Fibroblast of the conjunctiva (primary cell): ENCODE measurements at places on chromosomes 11 and 22.
A peak's percentile ranks its signal among the peaks of the same experiment; 100 is the strongest.

GRCh38 chr11:126711977-126712625 lies 288.5 kb downstream of the KIRREL3 start:
- DNase-seq = no peak

DNA sequence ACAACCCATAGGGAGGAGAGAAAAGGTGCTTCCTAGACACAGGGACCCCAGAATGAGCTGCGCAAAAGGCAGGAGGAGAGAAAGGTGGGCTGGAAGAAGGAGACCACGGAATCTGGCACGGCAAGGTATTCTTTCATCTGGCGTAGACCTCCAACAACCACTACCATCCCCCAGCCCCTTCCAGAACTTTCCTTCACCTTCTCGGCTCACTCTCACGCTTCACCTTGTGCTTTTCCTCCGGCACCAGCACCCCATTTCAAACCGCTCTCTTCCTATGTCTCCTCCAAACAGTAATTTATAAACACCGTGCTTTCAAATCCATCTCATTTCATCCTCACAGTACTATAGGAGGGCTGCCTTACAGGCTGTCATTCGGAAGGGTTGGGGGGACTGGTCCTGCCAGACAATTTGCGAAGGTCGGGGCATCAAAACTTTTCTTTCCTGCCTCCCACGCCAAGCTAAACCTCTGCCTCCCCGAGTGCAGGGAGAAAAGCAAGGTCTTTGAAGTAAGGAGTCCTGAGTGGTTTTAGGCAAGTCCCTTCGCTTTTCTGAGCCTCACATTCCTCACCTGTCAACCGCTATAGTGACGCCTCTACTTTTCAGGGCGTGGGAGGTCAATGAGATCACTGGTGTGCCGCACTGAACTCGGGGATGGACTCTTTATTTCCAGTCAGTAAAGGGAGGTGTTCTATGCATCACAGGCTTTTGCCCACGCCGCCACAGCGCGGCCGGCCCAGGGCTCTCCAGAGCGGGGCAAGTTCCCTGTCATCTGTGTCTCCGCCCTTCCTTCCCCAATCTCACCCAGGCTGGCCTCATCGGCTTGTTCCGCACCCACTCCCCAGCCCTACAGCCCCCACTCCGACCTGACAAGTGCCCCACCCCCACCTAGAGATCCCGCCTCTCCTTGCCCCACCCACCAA lies 800 bp downstream of the KCTD21 start:
- no peak for DNase-seq

GRCh38 chr11:76240161-76240540 lies 33.8 kb upstream of the WNT11 start:
- no peak for DNase-seq

- no peak for DNase-seq
Observed at GRCh38 chr22:32951807-32952153, 106.4 kb downstream of the SYN3 start.

DNA sequence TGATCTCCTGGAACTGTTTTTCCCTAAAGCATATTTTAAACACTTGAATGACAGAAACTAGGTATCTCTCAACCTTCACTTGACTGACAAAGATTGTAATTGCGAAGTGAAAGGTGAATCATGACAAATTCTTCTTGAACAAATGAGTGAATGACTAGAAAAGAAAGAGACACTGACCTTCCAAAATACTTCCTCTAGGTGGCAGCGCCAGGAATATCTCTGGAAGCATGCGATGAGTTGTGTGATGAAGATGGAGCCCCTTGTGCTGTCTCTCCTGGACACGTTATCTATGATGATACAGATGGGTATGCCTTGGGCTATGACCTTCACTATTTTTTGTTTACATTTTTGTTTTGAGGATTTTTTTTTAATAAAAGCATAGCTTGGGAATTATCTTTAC lies 7.0 kb upstream of the CASP12 start:
- no peak for DNase-seq

DNA sequence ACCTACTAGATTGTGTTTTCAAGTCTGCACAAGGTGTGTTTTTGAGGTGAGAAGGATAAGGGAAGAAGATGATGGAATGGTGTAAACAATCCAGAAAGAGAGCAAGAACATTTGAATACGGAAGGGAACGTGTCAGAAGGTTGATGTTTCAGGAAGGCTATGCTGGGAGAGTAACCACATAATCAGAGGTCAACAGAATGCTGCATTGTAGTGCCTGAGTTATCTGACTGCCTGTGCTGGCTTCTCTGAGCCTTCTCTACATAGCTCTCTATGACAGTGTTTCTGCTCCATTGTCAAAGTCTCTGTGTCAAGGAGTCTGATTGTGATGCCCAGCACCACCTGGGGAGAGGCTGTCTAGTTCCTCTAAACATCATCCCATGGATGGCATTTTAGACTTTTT lies 74.1 kb downstream of the CYB5R2 start:
- no peak for DNase-seq

- peak; percentile 87 for DNase-seq
Observed at GRCh38 chr11:45662665-45663485, 2.5 kb downstream of the CHST1 start.

- no peak for DNase-seq
Observed at GRCh38 chr11:74116719-74117118, 54.1 kb downstream of the C2CD3 start.

DNA sequence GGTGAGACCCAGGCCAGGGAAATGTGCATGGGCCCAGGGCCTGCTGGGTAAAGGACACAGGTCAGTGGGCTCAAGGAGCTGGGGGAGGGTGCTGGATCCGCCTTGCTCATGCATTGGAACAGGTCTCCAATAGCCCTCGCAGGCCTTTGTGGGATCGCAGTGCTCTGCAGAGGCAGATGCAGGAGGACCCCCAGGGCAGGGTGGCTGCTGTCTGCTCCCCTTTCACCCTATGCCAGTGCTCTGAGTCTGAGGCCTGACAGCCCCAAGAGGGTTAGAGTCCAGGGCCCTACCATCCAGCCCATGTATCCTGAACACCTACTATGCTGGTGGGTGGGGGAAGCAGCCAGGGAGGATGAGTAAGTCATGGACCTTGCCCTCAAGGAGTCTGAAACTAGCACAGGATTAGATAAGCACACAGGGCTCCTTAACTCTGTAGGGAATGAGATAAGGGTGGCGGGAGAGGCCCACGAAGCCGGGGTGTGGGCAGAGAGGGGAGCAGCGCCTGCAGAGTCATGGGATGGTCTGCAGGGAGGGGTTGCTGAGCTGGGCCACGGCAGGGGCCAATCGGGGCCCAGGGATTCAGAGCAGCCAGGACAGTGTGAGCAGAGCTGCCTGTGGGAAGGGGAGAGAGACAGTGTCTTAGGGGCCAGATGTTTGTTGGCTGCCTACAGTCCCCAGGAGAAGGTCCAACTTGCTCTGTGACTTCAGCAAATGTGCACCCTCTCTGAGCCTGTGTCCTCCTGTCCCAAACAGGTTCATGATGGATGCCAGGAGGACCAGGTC lies 10.5 kb upstream of the EHD1 start:
- DNase-seq = no peak

GRCh38 chr11:35215945-35216344 lies 77.0 kb downstream of the CD44 start:
- no peak for DNase-seq

- no peak for DNase-seq
Observed at GRCh38 chr11:100403816-100404215, 283.3 kb upstream of the ARHGAP42 start.

DNA sequence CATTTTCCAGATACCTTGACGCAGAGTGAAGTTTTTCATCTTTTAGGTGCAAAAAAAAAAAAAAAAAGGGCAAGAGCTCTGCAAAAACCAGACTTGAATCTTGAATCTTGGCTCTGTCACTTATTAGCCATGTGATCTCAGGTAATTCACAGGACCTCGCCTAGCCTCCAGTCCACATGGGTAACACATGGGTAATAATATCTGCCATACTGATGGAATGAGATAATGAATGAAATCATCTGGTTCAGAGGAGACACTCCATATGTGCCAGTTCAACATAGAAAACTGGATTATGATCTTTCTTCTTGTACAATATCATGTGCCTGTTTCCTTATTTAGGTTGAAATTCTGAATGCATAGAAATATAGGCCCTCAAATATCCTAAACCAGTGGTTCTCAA lies 8.6 kb upstream of the AMOTL1 start:
- no peak for DNase-seq

DNA sequence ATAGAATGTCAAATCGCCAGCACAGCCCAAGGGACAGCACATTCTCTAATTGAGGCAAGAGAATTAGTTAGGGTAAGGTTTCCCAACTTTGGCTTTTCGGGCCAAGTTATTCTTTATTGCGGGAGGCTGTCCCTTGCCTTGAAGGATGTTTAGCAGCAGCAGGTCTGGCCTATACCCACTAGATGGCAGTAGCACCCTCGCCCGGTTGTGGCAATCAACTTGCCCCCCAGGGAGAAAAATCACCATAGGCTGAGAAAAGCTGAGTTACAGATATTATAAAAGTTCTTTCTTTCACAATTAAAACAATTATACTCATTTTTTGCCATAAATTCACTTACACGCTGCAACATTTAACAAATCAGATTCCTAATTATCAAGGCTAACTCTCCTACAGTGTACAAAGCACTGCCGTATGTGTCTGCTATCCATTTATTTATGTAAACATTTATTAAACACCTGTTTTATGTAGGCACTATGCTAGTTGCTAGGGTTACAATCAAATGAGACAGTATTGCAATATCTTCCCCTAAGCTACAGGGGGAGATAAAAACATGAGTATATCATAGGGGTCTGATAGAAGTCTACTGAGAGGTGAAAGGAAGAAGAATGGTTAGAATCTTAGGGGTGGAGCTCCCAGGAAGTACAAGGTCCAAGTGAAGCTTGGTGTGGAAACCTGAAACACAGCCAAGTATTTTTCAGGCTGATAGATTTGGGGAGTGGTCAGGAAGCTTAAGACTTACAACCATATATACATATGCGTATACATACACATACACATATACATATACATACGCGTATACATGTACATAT lies 452.3 kb downstream of the RAB38 start:
- no peak for DNase-seq

DNA sequence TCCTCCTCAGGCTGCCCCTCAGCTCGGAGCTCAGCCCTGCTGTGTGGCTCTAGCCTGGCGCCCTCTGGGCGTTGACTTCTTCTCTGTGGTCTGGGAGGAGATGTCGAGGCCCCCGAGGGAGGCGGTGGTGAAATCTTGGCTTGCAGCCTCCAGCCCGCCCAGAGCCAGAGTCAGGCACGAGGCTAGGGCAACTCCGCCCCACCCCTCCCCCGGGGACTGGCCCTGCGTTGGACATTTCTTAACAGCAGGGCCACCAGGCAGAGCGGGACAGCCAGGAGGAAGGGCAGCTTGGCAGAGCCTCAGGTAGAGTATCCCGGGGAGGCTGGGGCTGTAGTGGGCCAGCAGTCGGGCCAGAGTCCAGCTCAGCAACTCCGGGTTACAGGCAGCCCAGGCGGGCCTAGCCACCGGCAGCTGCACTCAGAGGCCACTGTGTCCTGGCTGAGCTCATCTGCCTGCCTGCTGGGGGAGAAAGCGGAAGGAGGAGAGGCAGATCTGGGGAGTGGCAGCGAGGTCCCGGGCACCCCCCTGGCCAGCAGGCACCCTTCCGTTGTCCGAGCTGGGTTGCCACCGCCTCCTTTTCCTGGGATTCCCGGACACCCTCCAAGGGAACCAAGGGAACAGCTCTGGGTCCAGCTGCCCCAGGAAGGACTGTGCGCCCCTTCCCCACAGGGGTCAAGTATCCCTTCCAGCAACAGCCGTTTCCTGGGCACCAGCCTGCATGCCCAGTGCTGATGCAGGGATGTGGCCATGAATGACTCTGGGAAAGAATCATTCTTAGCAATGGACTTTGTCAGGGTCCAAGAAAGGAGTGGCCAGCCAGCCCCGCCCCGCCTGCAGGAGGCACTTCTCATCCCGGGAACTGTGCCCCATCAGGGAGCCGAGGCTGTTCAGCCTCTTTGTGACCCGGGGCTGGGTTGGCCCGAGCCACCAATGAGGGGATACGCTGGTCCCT lies at the start of gene ALDH3B1:
Gene ALDH3B1 (plus strand): TSS at position 238 of the 952 bp plus-strand sequence. CDS start 4,971 bp downstream, outside the sequence.
- DNase-seq = peak; percentile 78

- no peak for DNase-seq
Observed at GRCh38 chr11:73277467-73277866, 5.3 kb downstream of the P2RY6 start.

DNA sequence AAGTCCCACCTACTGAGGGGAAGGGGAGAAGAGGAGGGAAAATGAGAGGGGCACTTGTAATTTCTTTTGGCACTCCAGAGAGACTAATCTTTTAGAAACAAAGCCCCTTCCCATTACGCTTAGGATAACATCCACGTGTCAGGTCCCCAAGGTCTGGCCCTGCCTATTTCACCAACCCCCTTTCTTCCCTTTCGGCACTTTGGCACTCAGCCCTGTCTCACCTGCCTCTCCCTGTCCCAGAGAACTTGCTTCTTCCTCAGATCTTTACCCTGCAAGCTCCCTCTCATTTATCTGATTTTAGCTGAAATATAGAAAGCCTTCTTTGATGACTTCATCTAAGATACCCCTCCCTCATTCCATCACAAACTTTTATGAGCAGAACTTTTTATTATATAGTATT lies 55.5 kb downstream of the RASSF10 start:
- DNase-seq = no peak

- DNase-seq = no peak
Observed at GRCh38 chr11:69483170-69483569, 1.7 kb downstream of the LINC01488 start.

DNA sequence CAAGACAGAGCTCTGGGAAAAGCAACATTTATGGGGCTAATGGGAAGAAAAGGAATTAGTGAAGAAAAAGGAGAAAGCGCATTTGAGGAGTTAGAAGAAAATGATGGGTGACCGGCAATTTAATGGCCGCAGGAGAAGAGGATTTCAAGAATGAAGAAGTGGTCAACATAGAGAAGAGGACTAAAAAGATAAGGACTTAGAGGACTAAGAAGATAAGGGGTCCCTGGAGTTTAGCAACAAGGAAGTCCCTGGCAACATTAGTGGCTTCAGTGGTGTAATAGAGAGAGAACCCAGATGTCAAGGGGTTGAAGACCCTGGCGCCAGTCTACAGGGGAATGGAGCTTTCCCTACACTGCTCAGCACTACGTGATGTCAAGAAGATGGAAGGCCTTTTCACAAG lies 32.3 kb downstream of the WEE1 start:
- no peak for DNase-seq

DNA sequence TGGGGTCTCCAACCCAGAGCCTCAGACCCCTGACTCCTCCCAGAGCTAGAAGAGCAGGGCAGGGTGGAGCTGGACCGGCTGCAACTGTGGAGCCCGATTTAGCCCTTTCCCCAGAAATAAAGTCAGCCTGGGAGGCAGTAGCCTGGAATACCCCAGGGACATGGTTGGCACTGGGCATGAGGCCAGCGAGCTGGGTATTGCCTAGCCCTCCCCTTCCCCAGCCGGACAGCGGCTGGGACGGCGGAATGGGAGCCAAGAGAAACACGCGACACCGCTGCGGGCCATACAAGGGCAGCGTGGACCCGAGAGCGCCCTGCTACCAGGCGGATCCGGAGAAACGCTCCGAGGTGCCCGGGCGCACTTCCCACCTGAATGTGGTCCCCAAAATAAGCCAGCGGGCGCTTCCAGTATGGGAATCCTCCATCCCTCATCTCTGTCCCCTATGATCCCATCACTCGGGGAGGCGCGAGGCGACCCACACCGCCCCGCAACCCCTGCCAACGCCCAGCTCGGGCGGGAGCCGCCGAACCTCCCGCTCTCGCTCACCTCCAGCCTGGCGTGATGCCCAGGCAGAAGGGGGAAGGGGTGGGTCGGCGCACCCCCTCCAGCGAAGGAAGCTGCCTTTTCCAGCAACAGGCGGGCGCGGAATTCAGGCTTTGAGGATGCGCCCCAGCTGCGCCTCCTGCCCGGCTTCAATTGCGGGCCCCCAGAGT lies 758 bp downstream of the MCAM start:
- no peak for DNase-seq

GRCh38 chr11:132032555-132032954 lies 662.1 kb downstream of the NTM start:
- DNase-seq = no peak

GRCh38 chr11:108224911-108225786 lies 2.3 kb downstream of the ATM start:
- DNase-seq = no peak
